ENCODE measurements at places on chromosomes 4 and X.

GRCh38 chr4:87120010-87120409 is 100.4 kb downstream of the KLHL8 start:
- peaks cover 22% of the 10 kb centered on the region for H3K4me1 ChIP-seq
- peaks cover 15% of the 10 kb centered on the region for H3K36me3 ChIP-seq
- peak overlapping the region; percentile 80 for H3K27ac ChIP-seq

DNA sequence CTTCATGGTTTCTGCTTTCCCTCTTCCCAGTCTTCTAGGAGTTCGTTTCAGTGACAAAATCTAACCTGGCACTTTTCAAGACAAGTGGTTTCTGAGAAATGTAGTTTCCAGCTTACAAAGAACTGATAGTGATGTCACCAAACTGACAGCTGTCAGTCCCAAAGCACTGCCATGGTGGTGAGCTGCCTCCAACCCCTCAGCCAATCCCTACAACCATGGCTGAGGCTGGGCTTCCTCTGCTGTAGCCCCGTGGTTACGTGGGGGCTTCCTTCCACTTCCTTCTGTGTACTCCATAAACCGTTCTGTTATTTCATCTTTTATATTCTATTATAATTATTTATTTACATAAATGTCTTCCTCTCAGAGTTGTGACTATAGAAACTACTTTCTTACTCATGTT is 198.6 kb upstream of the AGA start:
- H3K27ac ChIP-seq, result no peak overlapping the region
- DNase-seq, result no peak
- H3K4me3 ChIP-seq, result no peak overlapping the region
- H3K27me3 ChIP-seq, result no peaks in the 10 kb centered on the region
- H3K36me3 ChIP-seq, result no peaks in the 10 kb centered on the region

GRCh38 chr4:65617416-65617815 is 52.9 kb downstream of the EPHA5 start:
- H3K27ac ChIP-seq, result no peak overlapping the region
- H3K4me1 ChIP-seq, result no peaks in the 10 kb centered on the region
- H3K36me3 ChIP-seq, result no peaks in the 10 kb centered on the region
- DNase-seq, result no peak

DNA sequence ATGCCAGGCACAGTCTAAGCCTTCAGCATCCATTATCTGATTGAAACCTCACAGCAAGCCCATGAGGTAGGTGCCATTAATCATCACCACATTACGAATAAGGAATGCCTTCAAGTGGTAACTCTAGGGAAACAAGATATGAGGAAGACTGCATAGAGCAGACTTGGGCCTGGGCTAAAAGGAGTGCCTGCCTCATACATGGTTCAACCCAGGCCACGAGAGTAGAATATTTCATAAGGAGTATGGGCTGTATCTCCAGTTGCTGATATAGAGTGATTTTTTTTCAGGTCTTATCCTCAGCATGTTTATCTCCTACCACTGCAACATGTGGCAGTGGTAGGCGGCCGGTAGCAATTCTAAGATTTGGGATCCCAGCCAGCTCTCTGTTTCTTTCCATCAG is 51.7 kb downstream of the ATP11C start:
- DNase-seq, result no peak
- H3K27ac ChIP-seq, result peak overlapping the region; percentile 6
- no peaks in the 10 kb centered on the region for H3K4me1 ChIP-seq
- H3K4me3 ChIP-seq, result no peak overlapping the region

- H3K27me3 ChIP-seq, result no peaks in the 10 kb centered on the region
- H3K4me3 ChIP-seq, result no peak overlapping the region
- no peak overlapping the region for H3K27ac ChIP-seq
Measured at GRCh38 chr4:87150498-87151261, 69.7 kb downstream of the KLHL8 start.

DNA sequence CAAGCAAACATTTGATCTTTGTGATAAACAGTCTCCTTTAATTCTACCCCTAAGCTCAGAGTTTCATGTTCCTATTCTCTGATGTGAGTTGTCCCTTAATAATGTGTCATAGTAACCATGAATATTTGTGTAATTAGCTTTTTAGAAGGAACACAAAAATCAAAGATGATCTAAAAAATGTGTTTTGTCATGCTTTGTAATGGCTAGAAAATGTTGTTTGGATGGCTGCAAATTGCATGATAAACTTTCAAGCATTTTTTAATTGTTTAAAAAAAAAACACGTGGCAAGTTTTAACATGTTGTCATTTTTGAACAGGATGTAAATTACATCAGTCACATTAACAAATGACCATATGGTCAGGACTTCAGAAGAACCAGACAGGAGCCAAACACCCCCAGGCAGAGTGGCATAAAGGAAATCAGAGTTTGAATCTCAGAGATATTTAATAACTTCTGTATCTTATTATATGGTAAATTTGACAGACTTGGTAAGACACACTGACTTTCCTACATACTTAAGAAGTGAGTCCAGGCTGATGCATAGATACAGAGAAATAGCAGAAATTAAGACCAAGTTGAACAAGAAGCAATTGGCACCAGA is 223.9 kb upstream of the VEGFC start:
- H3K4me1 ChIP-seq, result no peaks in the 10 kb centered on the region
- H3K36me3 ChIP-seq, result no peaks in the 10 kb centered on the region
- H3K27ac ChIP-seq, result no peak overlapping the region
- H3K27me3 ChIP-seq, result no peaks in the 10 kb centered on the region

DNA sequence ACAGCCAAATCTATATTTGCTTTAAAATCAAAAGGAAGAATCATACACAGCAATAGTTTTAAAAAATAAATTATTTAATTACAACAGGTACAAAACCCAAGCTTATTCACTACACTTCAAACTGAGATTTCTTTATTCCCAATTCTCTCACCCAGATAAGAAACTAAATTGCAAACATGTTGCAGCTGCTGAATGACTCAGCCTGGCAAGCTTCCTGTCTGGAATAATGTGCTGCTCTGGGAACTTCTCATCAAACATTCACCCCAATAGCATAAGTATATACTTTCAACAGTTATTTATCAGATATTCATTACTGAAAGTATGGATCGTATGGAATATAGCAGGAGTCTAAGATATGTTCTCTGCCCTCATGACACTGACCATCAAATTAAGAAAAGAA is 43.0 kb upstream of the GABRA2 start:
- no peaks in the 10 kb centered on the region for H3K27me3 ChIP-seq
- no peak overlapping the region for H3K27ac ChIP-seq
- H3K36me3 ChIP-seq, result no peaks in the 10 kb centered on the region

DNA sequence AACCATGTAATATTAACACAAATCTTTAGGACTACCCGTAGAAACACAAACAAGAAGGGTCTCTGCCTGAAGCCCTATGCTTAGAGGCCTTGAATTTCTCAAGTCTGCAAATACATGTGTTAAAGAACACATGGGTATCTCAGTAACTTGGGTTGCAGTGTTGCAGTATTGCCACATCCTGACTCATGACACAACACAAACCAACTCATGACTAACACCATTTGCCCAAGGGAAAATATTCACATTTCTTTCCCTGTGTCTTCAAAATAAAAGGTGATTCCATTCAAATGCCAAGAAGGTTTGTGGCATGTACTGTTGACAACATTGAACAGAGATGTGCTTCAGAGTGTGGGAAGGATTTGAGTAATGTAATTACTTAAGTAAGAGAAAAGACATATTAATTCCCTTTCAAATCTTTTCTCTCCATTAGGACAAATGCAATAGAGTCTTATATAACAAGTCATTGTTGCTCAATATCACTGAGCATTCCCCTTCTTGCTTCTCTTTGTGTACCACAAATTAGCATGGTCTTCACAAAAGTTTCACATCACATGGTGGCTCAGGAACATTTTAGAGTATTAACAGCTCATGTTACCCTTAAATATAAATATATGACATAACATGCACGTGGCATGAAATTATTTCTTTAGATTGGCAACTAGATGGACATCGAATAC is 487.1 kb downstream of the STPG2 start:
- H3K27ac ChIP-seq, result no peak overlapping the region
- no peak overlapping the region for H3K4me3 ChIP-seq
- H3K4me1 ChIP-seq, result no peaks in the 10 kb centered on the region

DNA sequence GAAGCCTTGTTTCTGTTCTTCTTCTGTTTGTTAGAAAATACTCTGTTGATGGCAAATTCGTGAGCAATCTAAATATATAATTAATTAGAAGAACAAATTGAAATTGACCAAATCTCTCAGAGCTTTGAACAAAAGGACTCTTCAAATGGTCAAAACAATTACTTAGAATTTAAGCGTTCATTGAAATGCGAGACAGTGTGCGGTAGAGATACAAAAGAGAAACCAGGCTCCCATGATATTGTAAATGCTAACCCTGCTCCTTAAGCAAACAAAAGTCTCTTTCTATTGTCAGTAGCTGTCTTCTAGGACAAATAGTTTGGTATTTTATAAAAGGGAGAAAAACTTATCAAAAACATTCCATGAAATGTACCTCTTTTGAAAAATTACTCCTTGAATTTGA is 453.4 kb upstream of the MAGEB2 start:
- no peak overlapping the region for H3K27ac ChIP-seq
- DNase-seq, result no peak
- H3K36me3 ChIP-seq, result no peaks in the 10 kb centered on the region
- H3K4me3 ChIP-seq, result no peak overlapping the region
- no peaks in the 10 kb centered on the region for H3K4me1 ChIP-seq
- H3K27me3 ChIP-seq, result no peaks in the 10 kb centered on the region

DNA sequence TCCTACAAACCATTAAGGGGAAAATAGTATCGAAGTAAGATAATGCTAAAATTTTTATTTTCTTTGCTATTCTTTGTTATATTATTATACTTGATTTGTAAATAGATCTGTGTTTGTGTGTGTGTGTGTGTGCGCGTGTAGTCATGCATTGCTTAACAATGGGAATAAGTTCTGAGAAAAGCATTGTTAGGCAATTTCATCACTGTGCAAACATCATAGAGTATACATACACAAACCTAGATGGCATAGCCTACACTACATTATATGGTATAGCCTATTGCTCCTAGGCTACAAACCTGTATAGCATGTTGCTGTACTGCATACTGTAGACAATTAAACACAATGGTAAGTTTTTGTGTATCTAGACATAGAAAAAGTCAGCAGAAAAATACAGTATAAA is 17.1 kb downstream of the MTTP start:
- no peaks in the 10 kb centered on the region for H3K4me1 ChIP-seq
- no peak overlapping the region for H3K27ac ChIP-seq
- H3K4me3 ChIP-seq, result no peak overlapping the region
- no peaks in the 10 kb centered on the region for H3K27me3 ChIP-seq
- H3K36me3 ChIP-seq, result no peaks in the 10 kb centered on the region
- no peak for DNase-seq

DNA sequence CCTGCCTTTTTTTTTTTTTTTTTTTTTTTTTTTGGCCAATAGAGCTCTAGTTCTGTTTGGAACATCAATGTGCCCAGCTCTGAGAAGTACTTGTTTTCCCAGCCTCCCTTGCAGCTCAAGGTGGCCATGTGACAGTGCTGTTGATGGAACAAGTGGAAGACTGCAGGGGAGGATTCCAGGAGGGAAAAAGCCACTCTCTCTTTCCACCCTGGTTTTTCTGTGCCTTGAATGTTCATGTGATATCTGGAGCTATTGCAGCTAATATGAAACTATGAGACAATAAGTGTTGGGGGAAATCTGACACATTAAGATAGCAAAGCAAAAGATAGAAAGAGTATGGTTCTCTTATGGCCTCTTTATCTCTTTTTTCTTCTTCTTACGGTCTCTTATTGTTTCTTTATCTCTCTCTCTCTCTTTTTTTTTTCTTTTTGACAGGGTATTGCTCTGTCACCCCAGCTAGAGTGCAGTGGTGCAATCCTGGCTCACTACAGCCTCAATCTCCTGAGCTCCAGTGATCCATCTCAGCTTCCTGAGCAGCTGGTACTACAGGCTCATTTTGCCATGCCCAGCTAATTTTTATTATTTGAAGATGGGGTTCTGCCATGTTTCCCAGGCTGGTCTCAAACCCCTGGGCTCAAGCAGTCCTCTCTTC is 192.0 kb upstream of the LNX1 start:
- DNase-seq, result no peak
- no peaks in the 10 kb centered on the region for H3K27me3 ChIP-seq
- H3K4me1 ChIP-seq, result no peaks in the 10 kb centered on the region

- DNase-seq, result no peak
- no peaks in the 10 kb centered on the region for H3K4me1 ChIP-seq
- H3K27me3 ChIP-seq, result no peaks in the 10 kb centered on the region
Measured at GRCh38 chr4:14022456-14022855, 394.9 kb upstream of the BOD1L1 start.
